ENCODE measurements at places on chromosomes 1 and 21. TPM values are rescaled to one million over a fixed set of nuclear protein-coding genes. Genes with fewer than 3 reads are reported as not detected.

DNTTIP2 gene
- 32.5 TPM for total RNA-seq

PLA2G2F gene
- total RNA-seq, result not detected

FCGR3A gene
- not detected for total RNA-seq

OR14K1 gene
- not detected for total RNA-seq

PRKAA2 gene
- 2.3 TPM for total RNA-seq
